ENCODE measurements at places on chromosomes 4 and X.

- peak; percentile 87 for DNase-seq
Observed at GRCh38 chr4:33924239-33924638, 2320.1 kb downstream of the ARAP2 start.

GRCh38 chr4:24604558-24605214, 20.3 kb upstream of the DHX15 start:
- no peak for DNase-seq

GRCh38 chr4:181476508-181476890, 766.7 kb upstream of the TENM3 start:
- no peak for DNase-seq

GRCh38 chr4:15040916-15041463, 38.7 kb downstream of the CPEB2 start:
- DNase-seq, result peak; percentile 48

- no peak for DNase-seq
Observed at GRCh38 chr4:118712872-118713271, 27.7 kb downstream of the METTL14 start.

GRCh38 chr4:7812921-7813320, 126.7 kb downstream of the AFAP1 start:
- DNase-seq, result no peak

GRCh38 chr4:68390205-68390935, 40.5 kb upstream of the YTHDC1 start:
- DNase-seq, result no peak
